ENCODE measurements at places on chromosomes 4 and X.

GRCh38 chr4:23877758-23878229, 12.1 kb downstream of the PPARGC1A start:
- DNase-seq, result peak; percentile 30

DNA sequence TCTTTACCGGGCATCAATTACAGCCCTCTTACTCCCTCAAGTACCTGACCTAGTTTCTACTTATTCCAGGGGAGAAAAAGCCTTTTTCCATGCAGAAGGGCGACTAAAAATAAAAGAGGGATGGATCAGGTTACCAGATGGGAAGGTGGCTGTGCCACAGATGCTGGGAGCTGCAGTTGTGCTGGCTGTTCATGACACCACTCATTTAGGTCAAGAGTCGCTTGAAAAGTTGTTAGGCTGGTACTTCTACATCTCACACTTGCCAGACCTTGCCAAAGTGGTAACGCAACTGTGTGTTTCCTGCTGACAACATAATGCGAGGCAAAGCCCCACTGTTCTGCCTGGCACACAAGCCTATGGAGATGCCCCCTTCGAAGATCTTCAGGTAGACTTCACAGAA, 148.4 kb upstream of the FGF16 start:
- no peak for DNase-seq

GRCh38 chr4:177323416-177323815, 13.7 kb downstream of the NEIL3 start:
- DNase-seq, result no peak

DNA sequence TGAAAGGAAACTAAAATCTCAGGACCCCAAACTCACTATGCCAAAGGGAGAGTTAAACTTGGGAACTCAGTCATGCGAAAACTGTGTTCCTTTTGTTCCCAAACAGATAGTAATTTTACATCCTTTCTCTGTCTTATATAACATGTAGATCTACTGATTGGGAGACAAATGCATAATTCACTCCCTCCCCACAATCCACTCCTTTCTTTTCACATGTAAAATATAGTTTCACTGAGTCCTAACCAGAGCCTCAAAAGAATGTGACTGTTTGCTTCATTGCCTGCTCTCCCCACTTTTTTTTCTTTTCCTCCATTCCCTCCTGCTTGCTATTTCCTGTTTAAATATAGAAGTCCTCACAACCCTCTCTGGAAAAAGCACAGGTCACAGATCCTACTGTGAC, 699.3 kb upstream of the ADGRL3 start:
- no peak for DNase-seq

GRCh38 chrX:30561191-30561590, 16.4 kb downstream of the TASL start:
- no peak for DNase-seq

DNA sequence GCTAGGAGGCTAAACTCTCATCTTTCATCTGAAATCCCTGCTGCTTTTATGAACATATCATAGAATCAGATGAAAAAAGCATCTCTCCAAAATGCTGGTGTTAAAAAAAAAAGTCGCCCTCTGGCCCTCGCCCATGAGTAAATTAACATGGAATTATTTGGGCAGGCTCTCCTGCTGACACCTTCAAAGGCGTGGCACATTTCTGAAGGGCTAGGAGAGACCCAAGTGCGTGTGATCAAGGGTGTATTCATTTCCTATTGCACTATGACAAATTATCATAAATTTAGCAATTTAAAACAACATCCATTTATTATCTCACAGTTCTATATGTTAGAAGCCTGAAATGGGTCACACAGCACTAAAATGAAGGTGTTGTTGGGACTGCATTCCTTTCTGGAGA, 5.1 kb downstream of the ANXA3 start:
- no peak for DNase-seq

- DNase-seq, result peak; percentile 36
These were observed 120.3 kb downstream of the EFHC2 start for GRCh38 chrX:44223150-44223549.

GRCh38 chrX:102745857-102746584, 25.5 kb downstream of the GPRASP3 start:
- peak; percentile 21 for DNase-seq

Data from fibroblast of skin of right biceps (primary cell).